ENCODE measurements at places on chromosomes 3 and 15.

DNA sequence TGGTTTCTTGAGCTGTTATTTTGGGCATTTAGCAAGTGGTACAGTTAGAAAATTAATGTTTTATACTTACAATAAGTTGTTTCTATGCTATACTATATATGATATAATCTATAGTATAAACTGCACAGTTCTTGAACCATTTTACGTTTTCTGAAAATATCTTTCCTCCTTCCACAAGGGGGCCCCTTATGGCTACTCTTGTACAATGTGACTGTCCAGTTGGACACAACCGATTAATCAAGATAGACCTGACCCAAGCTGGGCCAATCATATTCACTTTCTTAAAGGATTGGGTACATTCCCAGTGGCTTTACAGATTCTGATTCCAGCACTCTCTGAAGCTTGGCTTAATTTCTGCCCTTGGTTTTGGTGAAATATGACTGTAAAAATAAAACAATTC lies 953.4 kb downstream of the AGBL1 start:
- DNase-seq: no peak

GRCh38 chr15:72919936-72920465 lies 132.3 kb upstream of the NEO1 start:
- no peak for DNase-seq

DNA sequence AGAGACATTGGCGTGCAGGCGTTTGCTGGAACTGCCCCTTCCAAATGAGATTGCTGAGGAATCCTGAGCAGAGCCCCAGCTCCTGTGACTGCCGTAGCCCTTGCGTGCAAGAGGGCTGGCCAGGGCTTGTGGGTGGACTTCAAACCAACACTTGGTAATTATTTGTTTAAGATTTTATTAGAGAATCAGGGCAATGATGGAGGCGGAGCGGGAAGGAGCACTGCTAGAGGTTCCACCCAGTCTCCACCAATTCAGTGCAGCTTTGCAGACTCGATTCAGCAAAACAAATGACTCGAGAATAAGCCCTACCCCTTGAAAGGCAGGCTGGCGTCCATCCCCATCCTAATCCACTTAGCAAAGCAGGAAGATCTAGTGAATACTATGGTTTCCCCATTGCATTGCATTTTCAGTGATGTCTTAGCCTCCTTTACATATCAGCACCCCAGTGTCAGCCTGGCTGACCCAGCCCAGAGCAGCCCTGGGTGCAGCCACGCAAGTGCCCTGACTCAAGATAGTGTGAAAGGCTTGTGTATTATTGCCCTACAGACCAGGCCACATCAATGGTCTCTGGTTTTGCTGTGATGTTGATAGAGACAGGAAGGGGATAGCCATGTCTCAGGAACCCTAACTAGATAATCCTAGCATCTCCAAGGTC lies 26.0 kb downstream of the GLDN start:
- DNase-seq: no peak

GRCh38 chr15:42141795-42142667 lies 14.4 kb downstream of the PLA2G4F start:
- no peak for DNase-seq

DNA sequence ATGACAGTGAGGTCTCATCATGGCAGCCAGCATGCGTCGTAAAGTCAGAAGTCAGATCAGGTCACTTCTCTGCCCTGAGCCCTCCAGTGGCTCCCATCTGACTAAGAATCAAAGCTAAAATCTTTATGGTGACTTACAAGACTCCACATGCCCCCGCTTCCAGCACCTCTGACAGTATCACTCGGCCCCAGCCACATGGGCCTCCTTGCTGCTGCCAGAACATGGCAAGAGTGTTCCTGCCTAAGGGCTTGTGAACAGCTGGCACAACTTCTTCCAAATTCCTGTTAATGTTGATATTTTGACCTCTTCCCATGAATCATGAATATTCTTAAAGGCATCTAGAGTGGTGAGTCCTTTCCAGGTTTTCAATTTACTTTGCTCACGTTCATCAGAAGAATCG lies 20.5 kb downstream of the POLR2M start:
- DNase-seq: no peak

- no peak for DNase-seq
Measured at GRCh38 chr15:65869954-65870871, 922 bp downstream of the RAB11A start.

GRCh38 chr15:80902298-80902801 lies 87.3 kb downstream of the MESD start:
- no peak for DNase-seq

- DNase-seq: no peak
Measured at GRCh38 chr15:52213206-52213605, 22.0 kb upstream of the GNB5 start.

GRCh38 chr3:107382631-107383030 lies 5.4 kb downstream of the CCDC54 start:
- DNase-seq: no peak
